ENCODE measurements at places on chromosomes 2 and 18.

DNA sequence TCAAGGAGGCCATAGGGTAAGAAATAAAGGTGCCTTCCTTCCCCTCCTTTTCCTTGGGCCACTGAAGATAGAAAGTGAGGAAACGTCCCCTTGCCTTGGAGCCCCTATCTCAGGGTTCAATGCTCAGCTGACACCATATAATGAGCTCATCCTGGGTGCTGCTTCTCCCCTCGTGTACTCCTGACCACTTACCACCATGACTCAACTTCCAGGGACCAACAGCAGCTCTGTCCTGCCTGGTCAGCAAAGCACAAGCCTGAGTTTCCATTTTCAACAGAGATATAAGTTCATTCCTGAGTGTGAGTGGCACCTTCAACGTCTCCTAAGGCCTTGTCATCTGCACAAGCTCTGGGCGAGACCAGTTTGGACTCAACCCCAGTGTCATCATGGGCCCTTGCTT, 151.2 kb downstream of the CAPN13 start:
- no peak for DNase-seq

DNA sequence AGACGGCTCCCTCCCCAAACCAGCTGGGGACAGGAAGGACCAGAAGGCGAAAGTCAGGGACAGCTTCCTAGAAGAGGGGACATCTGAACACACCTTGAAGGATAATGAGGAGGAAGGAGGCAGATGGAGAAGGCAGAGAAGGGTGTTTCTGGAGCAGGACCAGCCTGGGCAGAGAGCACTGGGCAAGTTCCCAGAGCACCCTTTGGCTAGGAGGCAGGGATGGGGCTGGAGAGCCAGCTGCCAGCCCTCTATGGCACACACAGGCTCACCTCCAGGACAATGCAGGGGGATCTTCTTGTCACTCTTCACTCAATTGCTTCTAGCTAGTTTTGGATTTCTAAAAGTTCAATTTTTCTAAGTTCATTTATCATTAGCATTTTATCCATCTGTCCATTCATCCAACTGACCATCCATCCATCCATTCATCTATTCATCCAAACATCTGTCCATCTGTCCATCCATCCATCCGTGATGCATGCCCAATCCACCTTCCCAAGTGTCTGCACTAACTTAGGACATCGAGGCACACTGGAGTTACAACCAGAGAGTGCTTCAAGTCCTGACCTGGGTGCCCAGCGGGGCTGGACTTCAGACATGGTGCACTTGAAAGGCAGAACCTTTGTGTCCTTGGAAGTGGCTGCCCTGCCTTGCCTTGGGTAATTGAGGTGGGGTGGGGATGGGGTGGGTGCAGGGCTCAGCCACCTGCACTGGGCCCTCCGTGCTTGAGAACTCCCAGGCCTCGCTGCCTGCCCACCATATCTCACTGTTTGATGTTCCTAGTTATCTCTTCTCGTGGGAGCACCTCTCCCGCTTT, 42.5 kb downstream of the INHBB start:
- DNase-seq: no peak

DNA sequence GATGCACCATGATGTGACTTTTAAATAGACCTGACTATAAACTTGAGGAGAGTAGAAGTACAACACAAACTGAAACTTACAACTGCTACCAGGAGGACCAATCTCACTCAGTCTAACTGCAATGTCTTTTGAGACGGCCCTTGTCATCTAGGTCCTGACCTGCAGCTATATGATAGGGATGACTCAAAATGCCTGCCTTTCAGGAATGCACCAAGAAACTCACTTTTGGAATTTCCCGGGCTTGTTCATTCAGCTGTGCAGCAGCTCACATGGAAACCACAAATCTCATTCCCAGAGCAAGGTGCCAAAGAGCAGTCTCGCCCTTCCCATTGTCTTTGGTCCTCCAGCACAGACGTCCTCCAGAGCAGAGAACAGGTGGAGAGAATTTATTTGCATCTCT, 113.7 kb downstream of the SPOPL start:
- no peak for DNase-seq

GRCh38 chr2:41647468-41648050, 400.3 kb upstream of the PKDCC start:
- no peak for DNase-seq

GRCh38 chr2:220510668-220511067, 883.2 kb downstream of the SLC4A3 start:
- no peak for DNase-seq

DNA sequence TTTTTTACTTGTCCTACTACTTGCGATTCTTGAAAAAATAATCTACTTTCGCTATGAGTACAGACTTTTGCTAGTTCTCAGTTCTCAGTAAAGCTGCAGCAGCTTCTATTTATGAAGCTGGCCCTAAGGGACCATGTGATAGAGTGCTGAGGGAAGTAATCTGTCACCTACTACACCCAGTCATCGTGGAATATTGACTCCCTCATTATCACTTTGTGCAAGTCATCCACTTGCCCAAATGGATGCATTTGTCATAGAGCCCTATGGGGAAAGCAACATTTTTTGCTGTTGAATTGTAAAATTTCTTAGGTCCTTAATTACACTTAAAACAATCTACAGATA, 1919.8 kb downstream of the SUCLG1 start:
- DNase-seq: no peak

DNA sequence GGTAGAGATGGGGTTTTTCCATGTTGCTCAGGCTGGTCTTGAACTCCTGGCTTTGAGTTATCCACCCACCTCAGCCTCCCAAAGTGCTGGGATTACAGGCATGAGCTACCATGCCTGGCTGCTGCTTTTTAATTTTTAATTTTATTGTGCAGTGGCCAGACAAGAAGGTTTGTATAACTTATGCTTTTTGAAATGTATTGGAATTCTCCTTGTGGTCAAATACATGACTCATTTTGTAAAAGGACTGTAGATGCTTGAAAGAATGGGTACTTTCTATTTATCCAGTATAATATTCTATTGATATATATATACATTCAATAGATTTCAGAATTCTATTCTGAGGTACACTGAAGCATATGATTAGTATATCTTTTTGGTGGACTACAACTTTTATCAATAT, 82.6 kb upstream of the ST3GAL5 start:
- no peak for DNase-seq

All from K562 (cell line).